NCI-H524 treated with DMSO at 0.1 percent for 48 hours (cell line): ENCODE measurements at places on chromosomes 1 and 21.
A peak's percentile ranks its signal among the peaks of the same experiment; 100 is the strongest.

DNA sequence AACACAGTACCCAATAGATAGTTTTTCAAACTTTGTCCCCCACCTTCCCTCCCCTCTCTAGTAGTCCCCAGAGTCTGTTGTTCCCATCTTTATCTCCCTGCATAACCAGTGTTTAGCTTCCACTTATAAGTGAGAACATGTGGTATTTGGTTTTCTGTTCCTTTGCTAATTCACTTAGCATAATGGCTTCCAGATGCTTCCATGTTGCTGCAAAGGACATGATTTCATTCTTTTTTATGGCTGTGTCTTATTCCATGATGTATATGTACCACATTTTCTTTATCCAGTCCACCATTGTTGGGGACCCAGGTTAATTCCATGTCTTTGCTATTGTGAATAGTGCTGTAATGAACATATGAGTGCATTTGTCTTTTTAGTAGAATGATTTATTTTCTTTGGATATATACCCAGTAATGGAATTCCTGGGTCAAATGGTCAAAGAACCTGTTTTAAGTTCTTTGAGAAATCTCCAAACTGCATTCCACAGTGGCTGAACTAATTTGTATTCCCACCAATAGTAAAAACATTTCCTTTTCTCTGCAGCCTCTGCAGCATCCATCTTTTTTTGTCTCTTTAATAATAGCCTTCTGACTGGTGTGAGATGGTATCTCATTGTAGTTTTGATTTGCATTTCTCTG lies 126.0 kb downstream of the AK5 start:
- DNase-seq = no peak

GRCh38 chr1:53345996-53346813 lies 18.3 kb upstream of the LRP8 start:
- no peak for DNase-seq

- DNase-seq = no peak
Observed at GRCh38 chr1:78419309-78419708, 71.5 kb upstream of the PTGFR start.

- no peak for DNase-seq
Observed at GRCh38 chr1:53678507-53678906, 60.5 kb downstream of the GLIS1 start.

- DNase-seq = no peak
Observed at GRCh38 chr1:211811126-211811525, 19.4 kb downstream of the LPGAT1 start.

GRCh38 chr1:204359131-204359473 lies 627 bp downstream of the PLEKHA6 start:
- no peak for DNase-seq

DNA sequence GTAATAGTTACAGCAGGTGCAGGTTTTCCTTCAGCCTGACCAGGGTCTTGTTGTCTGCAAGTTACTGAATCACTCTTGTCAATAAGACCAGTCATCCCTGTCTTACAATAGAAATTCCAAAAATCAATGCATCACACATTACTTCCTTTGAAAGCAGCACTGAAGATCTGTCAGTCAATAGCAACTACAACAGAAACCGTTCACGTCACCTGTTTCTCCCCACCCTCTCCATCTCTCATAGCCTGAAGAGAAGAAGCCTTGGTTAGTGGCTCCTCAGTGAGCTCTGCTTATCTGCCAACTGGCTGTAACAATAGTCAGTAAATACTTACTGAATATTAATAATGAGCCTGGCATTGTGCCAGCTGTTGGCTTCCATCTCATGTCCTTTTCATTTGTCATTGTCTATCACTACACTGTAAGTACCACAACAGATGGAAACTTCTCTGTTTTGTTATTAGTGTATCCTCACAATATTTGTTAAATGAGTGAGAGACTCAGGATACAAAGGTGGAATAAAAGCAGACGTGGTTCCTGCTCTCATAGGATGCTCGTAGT lies 195.2 kb downstream of the S1PR1 start:
- DNase-seq = no peak

GRCh38 chr1:30526652-30527345 lies 196.6 kb downstream of the MATN1 start:
- no peak for DNase-seq

GRCh38 chr1:30366911-30367310 lies 356.5 kb downstream of the MATN1 start:
- no peak for DNase-seq

DNA sequence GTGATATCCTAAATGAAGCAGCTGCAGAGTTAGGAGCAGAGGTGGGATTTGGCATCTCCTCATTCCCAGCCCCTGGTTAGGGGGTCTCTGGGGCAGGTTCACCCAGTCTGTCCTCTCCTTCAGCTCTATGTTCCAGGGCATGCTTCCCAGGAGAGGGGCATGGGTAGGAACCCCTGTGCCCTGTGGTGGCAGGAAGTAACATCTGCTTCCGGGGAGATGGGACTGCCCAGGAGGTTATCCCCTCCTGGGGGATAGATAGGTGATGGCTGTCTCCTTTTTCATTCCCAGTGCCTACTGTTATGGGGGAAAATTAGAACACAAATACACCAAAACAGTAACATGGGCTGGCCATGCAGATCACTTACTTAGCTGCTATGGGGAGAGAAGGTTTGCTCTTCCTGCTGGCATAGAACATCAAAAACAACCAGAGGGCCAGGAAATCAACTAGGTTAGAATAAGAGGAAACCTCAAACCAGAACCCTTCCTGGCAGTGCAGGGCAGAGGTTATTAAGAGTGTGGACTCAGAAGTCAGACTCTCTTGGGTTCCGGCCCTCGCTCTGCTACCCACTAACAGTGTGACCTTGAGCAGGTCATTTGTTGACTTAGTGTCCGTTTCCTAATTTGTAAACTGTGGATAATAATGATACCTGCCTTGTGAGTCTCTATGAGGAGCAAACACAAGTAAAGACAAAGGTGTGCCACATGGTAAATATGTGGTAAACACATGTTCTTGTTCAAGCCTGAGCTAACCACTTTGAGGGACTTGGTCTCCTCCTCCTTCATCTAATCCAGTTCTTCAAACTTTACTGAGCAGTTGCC lies 157.8 kb upstream of the JUN start:
- DNase-seq = no peak

DNA sequence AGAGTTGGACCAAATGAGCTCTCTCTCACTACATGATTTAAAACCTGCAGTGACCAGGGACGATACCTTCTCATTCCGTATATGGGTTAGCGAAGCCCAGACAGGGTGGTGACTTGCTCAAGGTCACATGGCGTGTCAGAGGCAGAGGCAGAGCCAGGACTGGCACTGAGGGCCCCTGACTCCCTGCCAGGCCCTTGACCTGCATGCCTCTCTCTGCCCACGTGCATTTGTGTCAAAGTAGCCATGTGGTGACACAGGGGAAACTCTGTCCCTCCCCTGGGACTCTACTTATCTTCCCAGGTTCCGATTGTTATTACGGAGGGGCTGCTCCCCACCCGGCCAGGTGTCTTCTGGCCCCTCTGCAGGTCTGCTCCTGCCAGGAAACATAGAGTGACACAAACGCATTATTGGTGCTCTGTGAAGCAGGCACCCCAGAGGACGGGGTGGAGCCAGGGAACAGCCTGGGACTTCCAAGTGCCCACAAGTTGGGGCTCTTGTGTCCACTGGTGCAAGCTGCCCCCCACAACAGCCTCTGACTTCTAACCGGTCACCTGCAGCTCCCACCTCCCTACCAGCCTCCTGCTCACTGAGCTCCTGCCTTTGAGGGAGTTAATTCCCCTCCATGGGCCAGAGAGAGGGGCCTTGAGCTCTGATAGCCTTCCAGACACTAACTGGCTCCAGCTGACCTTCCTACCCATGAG lies 7.3 kb upstream of the TINAGL1 start:
- DNase-seq = no peak

GRCh38 chr1:53740621-53741105 lies 1.7 kb upstream of the GLIS1 start:
- DNase-seq = no peak

GRCh38 chr1:201508809-201509208 lies 1.9 kb upstream of the CSRP1 start:
- DNase-seq = no peak

GRCh38 chr1:64248065-64248464 lies 44.6 kb downstream of the UBE2U start:
- no peak for DNase-seq

- no peak for DNase-seq
Observed at GRCh38 chr1:179817789-179818188, 59.8 kb downstream of the TOR1AIP2 start.

DNA sequence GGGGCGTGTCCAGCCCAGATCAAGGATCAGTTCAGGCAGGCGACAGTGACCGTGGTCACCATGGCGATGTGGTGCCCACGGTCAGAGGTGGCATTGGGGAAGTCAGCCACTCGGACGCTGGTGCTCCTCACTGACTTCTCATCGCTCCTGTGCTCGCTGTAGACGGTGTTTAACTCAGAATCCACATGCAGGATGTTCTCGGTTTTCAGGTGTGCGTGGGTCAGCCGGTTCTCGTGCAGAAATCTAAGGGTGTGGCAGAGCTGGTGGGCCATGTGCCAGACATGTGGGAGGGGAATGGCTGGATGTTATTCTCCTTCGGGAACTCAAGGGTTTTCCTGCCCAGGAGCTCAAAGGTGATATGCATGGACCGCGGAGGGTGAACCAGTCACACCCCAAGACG lies 11.7 kb downstream of the OR2AJ1 start:
- no peak for DNase-seq

GRCh38 chr1:168301664-168302320 lies 21.1 kb downstream of the TBX19 start:
- DNase-seq = no peak

- DNase-seq = no peak
Observed at GRCh38 chr1:235831148-235831547, 35.6 kb downstream of the LYST start.

DNA sequence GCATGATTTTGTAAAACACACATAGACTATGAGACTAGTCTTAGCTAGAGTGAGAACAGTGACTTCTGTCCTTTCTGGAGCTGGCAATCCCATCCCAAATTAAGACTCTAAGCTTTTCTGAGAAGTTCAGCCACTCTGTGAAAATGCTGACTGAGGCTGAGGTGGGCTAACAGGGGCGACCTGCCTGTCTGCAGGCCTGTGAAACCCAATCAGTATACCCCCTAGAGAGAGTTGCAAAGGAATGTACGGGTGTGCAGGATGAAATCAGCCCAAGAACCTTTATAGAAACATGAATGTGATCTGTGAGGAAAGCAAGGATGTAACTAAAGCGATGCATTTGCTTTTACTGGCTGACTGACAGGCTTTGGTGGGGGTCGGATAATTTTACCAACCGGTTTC lies 16.0 kb upstream of the TBX15 start:
- no peak for DNase-seq

GRCh38 chr1:57597036-57597435 lies 173.2 kb upstream of the DAB1 start:
- no peak for DNase-seq

DNA sequence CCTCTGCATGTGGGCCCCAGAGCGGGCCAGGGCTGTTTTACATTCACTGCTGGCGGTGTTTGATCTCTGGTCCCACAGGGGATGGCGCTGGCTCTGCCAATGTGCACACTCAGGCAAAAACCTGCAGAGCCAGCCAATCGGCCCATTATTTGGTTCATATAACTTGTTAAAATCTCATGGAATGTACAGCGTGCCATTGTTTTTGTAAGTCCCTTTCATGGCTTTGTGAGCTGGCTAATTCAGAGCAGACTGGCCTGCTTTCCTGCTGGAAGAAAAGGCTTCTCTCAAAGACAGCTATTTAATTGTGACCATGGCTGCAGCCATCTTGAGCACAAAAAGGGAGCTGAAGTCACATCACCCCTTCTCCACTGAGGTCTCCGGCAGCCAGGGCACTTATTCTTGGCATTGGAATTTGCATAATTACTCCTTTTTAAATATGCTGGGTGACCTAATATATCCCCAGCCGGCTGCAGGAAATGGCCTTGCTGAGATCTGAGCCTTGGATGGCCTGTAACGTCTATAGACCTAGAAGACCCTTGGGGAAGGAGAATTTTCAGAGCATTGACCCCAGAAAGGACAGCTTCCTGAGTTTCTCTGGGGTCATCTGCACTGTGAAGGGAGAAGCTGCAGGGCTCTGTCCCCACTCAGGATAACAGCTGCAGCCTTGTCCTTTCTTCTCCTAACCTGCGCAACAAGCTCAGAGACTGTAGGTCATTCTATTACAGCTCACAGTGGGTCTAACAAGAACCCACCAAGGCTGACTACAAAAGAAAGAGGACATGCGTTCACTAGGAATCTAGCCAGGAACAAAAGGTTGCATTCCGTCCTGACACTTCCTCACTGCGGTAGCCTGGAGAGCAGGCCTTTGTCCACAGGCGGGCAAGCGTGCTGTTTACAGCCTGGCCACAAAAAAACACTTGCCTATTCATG lies 45.8 kb downstream of the BCAR3 start:
- no peak for DNase-seq

- peak; percentile 39 for DNase-seq
Observed at GRCh38 chr1:230422221-230422981, 3.7 kb downstream of the PGBD5 start.

DNA sequence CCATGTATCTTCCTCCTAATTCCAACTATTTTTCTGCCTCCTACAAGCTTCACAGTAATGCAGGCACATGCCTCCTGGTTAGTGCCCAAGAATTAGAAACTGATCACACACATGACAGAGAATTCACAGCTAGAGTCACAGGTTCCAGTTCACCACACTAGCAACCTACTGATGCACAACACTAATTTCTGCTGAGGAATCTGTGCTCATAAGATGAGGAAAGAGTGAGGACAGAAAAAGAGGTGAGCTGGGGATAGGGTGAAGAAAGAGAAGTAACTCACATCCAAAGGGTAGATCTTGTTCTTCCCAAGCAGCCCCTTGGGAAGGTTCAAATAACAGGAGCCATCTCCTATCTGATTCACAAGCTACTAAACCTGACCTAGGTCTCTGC lies 61.3 kb downstream of the PUM1 start:
- DNase-seq = no peak

DNA sequence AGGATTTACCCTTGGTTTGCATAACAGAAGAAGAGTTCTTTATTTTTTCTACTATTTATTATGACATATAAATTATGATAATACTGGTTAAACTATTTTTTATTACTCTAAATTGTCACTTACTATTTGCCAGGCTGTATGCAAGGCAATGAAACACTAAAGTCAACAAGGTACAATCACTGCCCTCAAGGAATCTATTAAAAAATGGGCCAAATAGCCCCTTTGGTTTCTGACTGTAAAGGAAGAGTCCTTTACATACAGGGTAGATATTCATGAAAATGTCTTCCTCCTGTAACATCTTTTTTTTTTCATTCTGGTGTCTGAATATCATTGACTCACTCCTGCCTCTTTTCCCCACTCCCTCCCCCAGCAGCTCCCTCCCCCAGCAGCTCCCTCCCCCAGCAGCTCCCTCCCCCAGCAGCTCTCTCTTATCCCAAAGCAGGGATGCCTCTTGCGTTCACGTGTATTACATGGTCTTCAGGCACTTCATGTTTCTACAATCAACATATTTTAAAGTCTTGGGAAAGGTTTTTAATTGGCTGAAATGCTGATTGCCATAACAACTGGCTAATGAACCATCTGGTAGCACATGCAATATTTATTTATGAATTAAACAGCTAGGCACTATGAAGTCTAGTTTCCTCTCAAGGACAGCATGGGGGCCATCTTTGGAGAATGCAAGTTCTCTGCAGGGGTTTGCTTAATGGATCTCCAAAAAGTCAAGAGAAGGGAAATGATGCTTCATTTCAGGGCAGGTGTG lies 400.4 kb upstream of the PLXNA2 start:
- DNase-seq = no peak

GRCh38 chr21:16137106-16137505 lies 407.3 kb downstream of the USP25 start:
- DNase-seq = no peak

- DNase-seq = peak; percentile 19
Observed at GRCh38 chr1:27057389-27057788, 44.7 kb upstream of the TENT5B start.

GRCh38 chr1:63693944-63694571 lies 79.8 kb upstream of the ROR1 start:
- DNase-seq = no peak
